M059J (cell line): ENCODE measurements at places on chromosomes 2 and 18. TPM values are rescaled to one million over a fixed set of nuclear protein-coding genes. Genes with fewer than 3 reads are reported as not detected.
A peak's percentile ranks its signal among the peaks of the same experiment; 100 is the strongest.

DNA sequence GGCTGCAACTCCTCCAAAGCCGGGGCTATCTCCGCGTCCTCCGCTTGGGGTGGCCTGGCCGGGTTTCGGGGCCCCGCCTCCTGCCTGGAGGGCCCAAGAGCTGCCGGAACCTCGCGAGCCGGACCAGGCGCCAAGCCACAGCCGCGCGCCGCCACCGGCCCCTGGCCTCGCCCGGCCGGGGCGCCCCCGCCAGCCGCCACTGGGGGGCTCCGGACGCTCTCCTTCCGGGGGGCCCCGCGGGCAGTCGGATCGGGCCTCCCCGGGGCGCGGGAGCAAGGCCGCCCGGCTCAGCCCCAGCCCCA lies 17.4 kb upstream of the HAAO start:
- DNase-seq = peak; percentile 78

- peak; percentile 70 for DNase-seq
These were observed 163.9 kb downstream of the CDH2 start for GRCh38 chr18:28013066-28013465.

- no peak for DNase-seq
These were observed 48.5 kb downstream of the TPO start for GRCh38 chr2:1461507-1462390.

The RUFY4 gene
- total RNA-seq = not detected in 2 replicates

DNA sequence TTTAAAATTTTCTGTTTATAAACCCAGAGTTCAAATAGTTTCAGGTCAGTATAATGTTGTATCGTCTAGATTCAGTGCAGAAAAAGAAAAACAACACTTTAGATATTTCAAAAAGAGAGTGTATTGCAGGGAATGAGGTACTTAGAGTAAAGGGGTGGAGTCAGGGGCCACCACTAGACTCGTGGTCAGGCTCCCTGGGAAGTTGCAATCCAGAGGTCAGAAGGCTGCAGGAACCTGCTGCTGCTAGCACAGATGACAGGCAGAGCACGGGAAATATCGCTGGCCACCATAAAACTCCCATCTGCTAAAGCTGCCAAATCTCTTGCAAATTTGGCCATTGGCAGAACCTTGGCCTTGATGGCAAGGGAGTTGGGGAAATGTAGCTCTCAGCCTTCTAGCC lies 64.6 kb downstream of the THNSL2 start:
- no peak for DNase-seq

DNA sequence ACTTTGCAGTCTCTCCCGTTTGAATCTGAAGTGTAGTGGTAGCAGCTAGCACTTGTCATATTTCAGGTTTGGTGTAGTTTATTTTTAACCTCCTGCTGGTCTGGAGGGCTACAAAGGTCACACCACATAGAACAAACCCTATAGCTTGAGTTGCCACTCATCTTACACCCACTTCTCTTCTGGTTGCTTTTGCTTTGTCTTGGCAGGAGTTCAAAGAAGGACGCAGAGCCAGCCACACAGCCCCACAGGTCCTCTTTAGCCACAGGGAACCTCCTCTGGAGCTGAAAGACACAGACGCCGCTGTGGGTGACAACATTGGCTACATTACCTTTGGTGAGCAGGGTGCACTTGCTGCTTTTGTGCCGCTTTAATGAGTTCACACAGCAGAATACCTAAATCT lies 15.6 kb upstream of the GPBAR1 start:
- DNase-seq = no peak
